ENCODE measurements at places on chromosomes 6 and 20. TPM values are rescaled to one million over a fixed set of nuclear protein-coding genes. Genes with fewer than 3 reads are reported as not detected.

The CTAGE9 gene
- total RNA-seq = not detected

The NOX3 gene
- not detected for total RNA-seq

The SLC26A8 gene
- total RNA-seq = not detected

The FERMT1 gene
- 3.3 TPM for total RNA-seq

The TSHZ2 gene
- 2.6 TPM for total RNA-seq

The CST5 gene
- total RNA-seq = not detected

The ABT1 gene
- total RNA-seq = 13.1 TPM

The PRPH2 gene
- 5.1 TPM for total RNA-seq

GRCh38 chr6:80991316-80991715 lies 761.2 kb downstream of the TENT5A start:
- no peak for DNase-seq
- H3K4me3 ChIP-seq = no peak overlapping the region
- no peak overlapping the region for H3K27ac ChIP-seq
- no peaks in the 10 kb centered on the region for H3K27me3 ChIP-seq

DNA sequence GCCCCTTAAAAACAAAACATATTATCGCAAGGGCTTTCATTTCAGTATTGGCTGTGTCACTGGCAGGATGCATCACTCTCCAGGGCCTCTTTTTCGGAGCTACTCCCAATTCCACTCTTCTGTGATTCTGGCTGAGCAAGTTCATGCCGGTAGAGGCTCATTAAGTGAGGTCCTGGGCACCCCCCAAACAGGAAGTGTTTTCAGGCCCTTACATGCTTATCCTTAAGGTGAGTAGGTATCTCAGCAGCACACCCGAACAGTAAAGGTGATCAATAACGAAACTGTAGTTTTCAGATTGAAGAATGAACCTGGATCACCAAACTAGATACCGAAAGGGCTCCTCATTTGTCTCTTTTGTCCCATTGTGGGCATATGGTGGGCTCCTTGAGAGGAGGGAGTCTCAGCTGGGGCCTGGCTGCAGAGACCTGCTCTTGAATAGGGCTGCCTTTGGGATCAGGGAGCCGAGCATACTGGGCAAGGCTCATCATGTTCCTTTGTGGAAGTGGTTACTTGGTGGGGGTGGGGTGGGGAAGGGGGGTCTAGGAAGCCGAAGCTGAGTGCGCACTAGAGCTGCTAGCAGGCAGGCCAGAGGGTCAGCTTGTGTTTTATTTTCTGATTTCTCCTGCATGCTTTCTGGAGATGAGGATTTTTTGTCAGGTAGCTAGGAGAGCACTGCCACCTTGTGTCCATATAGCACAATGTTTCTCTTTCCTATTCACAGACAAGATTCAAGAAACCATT lies 65.2 kb downstream of the CDS2 start:
- DNase-seq = peak; percentile 88
- H3K4me1 ChIP-seq = no peaks in the 10 kb centered on the region
- no peaks in the 10 kb centered on the region for H3K36me3 ChIP-seq
- no peaks in the 10 kb centered on the region for H3K27me3 ChIP-seq

DNA sequence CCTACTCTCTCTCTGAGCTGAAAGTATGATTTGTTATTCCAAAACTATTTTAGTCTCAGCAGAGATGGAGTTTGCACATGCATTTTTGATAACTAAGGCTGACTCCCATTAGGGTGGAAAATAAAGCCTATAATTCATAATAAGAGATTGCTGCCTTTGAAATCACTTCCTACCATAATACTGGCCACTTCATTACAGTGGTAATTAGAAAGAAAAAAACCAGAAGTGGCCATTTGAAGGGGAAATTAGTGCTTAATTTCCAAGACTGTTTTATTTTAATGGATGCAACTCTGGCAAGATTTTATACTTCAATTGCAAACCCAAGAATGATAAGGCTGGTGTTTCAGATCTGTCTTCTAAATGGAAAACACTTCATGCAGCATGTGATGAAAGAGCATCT lies 43.4 kb downstream of the SLC35B3 start:
- no peak overlapping the region for H3K27ac ChIP-seq
- no peak for DNase-seq
- no peaks in the 10 kb centered on the region for H3K36me3 ChIP-seq
- H3K27me3 ChIP-seq = no peaks in the 10 kb centered on the region
- no peak overlapping the region for H3K4me3 ChIP-seq

DNA sequence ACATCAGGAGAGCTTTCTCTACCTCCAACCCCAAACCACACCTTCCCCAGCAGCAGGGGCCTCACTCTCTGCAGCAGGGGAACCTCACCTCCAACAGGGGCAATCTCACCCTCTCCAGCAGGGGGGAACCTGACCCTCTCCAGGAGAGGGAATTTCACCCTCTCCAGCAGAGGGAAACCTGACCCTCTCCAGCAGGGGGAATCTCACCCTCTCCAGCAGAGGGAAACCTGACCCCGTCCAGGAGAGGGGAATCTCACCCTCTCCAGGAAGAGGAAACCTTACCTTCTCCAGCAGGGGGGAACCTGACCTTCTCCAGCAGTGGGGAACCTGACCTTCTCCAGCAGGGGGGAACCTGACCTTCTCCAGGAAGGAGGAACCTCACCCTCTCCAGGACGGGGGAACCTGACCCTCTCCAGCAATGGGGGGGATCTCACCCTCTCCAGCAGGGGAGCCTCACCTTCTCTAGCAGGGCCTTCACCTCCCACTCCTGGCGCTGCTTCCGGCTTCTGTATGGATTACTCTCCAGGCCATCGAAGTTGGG lies 3.1 kb downstream of the B3GALT4 start:
- peak; percentile 45 for DNase-seq
- H3K4me3 ChIP-seq = no peak overlapping the region
- peaks cover 29% of the 10 kb centered on the region for H3K36me3 ChIP-seq

GRCh38 chr6:165571068-165571682 lies 91.9 kb downstream of the PDE10A start:
- no peak overlapping the region for H3K4me3 ChIP-seq
- no peak overlapping the region for H3K27ac ChIP-seq
- H3K27me3 ChIP-seq = no peaks in the 10 kb centered on the region
- DNase-seq = peak; percentile 69
- no peaks in the 10 kb centered on the region for H3K36me3 ChIP-seq

GRCh38 chr20:24798930-24799705 lies 150.0 kb upstream of the CST7 start:
- H3K27ac ChIP-seq = no peak overlapping the region
- peak; percentile 81 for DNase-seq
- no peaks in the 10 kb centered on the region for H3K36me3 ChIP-seq
- no peak overlapping the region for H3K4me3 ChIP-seq
- no peaks in the 10 kb centered on the region for H3K27me3 ChIP-seq

- H3K27ac ChIP-seq = no peak overlapping the region
- no peaks in the 10 kb centered on the region for H3K27me3 ChIP-seq
- DNase-seq = no peak
- H3K4me3 ChIP-seq = no peak overlapping the region
- no peaks in the 10 kb centered on the region for H3K4me1 ChIP-seq
These were observed 256.1 kb upstream of the PLCB4 start for GRCh38 chr20:8812817-8813216.

DNA sequence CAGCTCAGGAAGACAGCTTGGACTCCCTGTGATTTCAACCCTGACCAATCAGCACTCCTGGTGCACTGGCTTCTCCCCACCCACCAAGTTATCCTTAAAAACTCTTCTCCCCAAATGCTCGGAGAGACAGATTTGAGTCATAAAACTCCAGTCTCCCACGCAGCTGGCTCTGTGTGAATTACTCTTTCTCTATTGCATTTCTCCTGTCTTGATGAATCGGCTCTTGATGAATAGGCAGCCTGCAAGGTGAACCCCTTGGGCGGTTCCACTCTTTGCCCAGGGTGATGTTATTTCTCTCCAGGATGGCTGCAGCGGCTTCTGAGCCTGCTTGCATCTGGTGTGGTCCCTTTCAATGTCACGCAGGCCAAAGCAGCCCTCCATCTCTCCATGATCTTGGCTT lies 12.4 kb downstream of the SLC52A3 start:
- peaks cover 4% of the 10 kb centered on the region for H3K27me3 ChIP-seq
- no peaks in the 10 kb centered on the region for H3K36me3 ChIP-seq
- DNase-seq = no peak
- H3K4me3 ChIP-seq = no peak overlapping the region
- H3K27ac ChIP-seq = no peak overlapping the region

GRCh38 chr20:62611819-62612218 lies 30.5 kb upstream of the SLCO4A1 start:
- H3K4me3 ChIP-seq = no peak overlapping the region
- H3K36me3 ChIP-seq = no peaks in the 10 kb centered on the region
- H3K4me1 ChIP-seq = no peaks in the 10 kb centered on the region
- no peak for DNase-seq
- no peak overlapping the region for H3K27ac ChIP-seq

GRCh38 chr6:156695742-156696141 lies 81.4 kb upstream of the ARID1B start:
- no peak overlapping the region for H3K4me3 ChIP-seq
- no peak for DNase-seq
- H3K27me3 ChIP-seq = peaks cover 2% of the 10 kb centered on the region
- H3K36me3 ChIP-seq = no peaks in the 10 kb centered on the region
- no peaks in the 10 kb centered on the region for H3K4me1 ChIP-seq

DNA sequence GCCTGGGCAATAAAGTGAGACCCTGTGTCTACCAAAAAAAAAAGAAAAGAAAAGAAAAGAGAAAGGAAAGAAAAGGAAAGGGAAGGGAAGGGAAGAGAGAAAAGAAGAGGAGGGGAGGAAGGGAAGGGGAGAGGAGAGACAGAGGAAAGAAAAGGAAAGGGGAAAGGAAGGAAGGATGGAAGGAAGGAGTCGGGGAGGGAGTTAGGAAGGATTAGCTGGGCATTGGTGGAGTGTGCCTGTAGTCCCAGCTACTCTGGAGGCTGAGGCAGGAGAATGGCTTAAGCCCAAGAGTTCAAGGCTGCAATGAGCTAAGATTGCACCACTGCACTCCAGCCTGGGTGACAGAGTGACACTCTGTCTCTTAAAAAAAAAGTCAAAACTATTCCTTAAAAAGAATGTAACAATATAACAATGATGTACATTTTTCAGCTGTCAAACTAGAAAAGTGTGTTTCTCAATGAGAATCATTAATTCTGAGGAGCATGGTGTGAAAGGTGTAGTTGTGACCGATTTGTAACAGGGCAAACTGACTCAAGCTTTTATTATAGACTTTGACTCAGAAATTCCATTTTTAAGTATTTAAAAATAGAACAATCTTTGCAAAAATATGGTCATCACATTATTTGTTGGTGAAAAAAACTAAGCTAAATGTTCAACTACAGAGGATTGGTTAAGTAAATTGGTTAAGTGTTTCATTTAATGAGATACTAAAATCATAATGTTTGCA lies 14.7 kb downstream of the SNRPB start:
- DNase-seq = no peak
- H3K4me1 ChIP-seq = no peaks in the 10 kb centered on the region
- H3K4me3 ChIP-seq = no peak overlapping the region
- H3K36me3 ChIP-seq = peaks cover 2% of the 10 kb centered on the region
- no peaks in the 10 kb centered on the region for H3K27me3 ChIP-seq

DNA sequence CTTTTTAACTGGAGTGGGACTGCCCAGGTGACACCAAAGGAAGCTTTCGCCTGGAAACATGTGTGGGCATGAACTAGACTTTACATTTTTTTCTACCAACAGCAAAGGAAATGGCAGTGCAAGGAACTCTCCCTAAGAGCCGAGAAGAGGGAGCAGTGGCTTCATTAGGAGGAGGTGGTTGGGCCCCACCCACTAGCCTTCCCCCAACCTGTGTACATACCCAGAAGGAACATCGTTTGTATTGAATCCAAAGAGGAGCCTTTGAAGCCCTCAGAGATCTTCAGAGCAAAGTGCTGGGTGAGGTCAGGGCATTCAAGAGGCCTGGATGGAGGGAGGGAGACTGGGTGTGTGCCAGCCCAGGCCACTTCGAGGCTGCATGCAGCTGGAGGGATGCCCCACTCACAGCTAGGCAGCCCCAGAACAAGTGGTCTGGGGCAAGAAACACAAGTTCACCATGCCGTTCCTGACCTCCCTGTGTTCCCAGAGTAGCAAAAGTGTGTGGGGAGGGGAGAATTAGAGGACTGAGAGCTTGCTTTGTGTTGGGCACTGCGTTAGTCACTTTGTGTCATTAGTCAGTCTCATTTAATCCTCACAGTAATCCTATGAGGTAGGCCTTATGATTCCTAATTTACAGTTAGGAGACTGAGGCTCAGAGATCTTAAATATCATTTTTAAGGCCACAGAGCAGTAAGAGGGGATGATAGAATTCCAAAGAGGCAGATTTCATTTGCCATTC lies 191.6 kb upstream of the SUPT3H start:
- DNase-seq = peak; percentile 20
- no peak overlapping the region for H3K4me3 ChIP-seq
- no peaks in the 10 kb centered on the region for H3K27me3 ChIP-seq
- H3K27ac ChIP-seq = no peak overlapping the region

DNA sequence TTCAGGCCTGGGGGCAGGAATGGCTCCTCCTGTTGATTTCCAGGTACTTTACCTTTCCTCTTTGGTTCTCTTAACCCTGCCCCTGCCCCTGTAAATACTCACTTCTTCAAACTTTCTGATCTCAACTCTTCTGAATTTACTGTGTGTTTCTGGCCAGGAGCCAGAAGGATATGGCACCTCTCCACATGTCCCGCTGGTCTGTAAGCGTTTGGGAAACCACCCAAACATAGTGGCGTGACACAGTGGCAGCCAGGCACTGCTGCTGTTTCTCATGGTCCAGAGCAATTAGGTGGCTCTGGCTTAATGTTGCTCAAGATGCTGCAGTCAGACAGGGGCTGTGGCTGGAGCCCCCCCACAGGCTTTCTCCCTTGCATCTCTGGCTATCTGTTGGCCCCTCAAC lies 374.5 kb downstream of the RNGTT start:
- DNase-seq = no peak
- no peaks in the 10 kb centered on the region for H3K27me3 ChIP-seq
- no peaks in the 10 kb centered on the region for H3K4me1 ChIP-seq
- H3K4me3 ChIP-seq = no peak overlapping the region
- H3K36me3 ChIP-seq = no peaks in the 10 kb centered on the region
- no peak overlapping the region for H3K27ac ChIP-seq

GRCh38 chr20:8855315-8855714 lies 213.6 kb upstream of the PLCB4 start:
- H3K36me3 ChIP-seq = no peaks in the 10 kb centered on the region
- no peaks in the 10 kb centered on the region for H3K27me3 ChIP-seq
- peak; percentile 46 for DNase-seq
- H3K4me1 ChIP-seq = peaks cover 12% of the 10 kb centered on the region

DNA sequence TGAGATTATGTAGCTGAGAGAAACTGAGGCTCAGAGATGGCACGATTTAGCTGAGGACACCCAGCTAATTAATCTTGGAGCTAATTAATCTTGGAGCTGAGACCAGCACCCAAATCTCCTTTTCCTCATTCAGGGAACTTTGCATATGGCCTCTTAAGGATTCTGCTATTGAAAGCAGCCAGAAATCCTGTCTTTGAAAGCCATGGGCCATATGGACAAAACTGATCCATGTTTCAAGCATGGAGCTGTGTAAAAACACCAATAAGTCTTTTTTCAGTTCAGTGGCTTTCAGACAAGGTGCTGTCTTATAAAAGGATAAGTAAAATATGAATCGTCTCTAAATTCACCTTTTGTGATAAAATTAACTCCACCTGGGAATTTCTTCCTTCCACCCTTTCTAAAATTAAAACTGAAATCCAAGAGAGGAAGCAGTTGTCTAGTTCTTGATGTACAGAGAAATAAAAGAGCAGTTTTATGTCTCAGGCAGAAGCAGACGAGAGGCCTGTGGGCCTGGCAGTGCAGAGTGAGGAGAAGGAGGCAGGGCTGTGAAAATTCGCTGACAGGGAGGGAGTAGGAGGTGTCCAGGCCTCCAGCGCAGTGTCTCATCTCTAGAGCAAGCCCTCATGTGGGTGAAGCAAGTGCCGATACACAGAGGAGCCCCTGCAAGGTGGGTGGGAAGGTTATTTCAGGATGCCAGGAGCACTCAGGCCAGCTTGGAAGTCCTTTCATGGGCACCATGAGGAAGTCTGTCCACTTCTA lies 266.9 kb downstream of the UST start:
- no peaks in the 10 kb centered on the region for H3K27me3 ChIP-seq
- no peaks in the 10 kb centered on the region for H3K36me3 ChIP-seq
- no peak overlapping the region for H3K4me3 ChIP-seq
- DNase-seq = no peak

Data from fibroblast of lung (primary cell).